Purkinje cell (primary cell): ENCODE measurements at places on chromosomes 7 and 10. TPM values are rescaled to one million over a fixed set of nuclear protein-coding genes. Genes with fewer than 3 reads are reported as not detected.

Gene PNLIP
- polyA plus RNA-seq = not detected in 2 replicates

Gene TNPO3
- polyA plus RNA-seq = 19.0 and 19.5 TPM in 2 replicates

Gene CHRM2
- polyA plus RNA-seq = 0.87 TPM in 1 of 2 replicates, not detected in the other

Gene PKD2L1
- not detected in 2 replicates for polyA plus RNA-seq

Gene ACTR3C
- polyA plus RNA-seq = 27.7 and 40.6 TPM in 2 replicates

Gene AZGP1
- not detected in 2 replicates for polyA plus RNA-seq

Gene SFRP4
- 0.36 TPM in 1 of 2 replicates, not detected in the other for polyA plus RNA-seq
